Peyer's patch (tissue), 4 donors: ENCODE measurements at places on chromosomes 7 and 10.

GRCh38 chr7:77413861-77414424 lies 2.2 kb downstream of the GSAP start:
- no peak for DNase-seq
- H3K36me3 ChIP-seq = no peaks in the 10 kb centered on the region
- no peak overlapping the region for H3K4me3 ChIP-seq
- no peak overlapping the region for H3K27ac ChIP-seq
- H3K27me3 ChIP-seq = no peaks in the 10 kb centered on the region

GRCh38 chr7:124536156-124536762 lies 229.3 kb downstream of the GPR37 start:
- H3K4me1 ChIP-seq = no peaks in the 10 kb centered on the region
- no peak overlapping the region for H3K27ac ChIP-seq
- H3K36me3 ChIP-seq = no peaks in the 10 kb centered on the region
- H3K27me3 ChIP-seq = no peaks in the 10 kb centered on the region
- H3K4me3 ChIP-seq = no peak overlapping the region

DNA sequence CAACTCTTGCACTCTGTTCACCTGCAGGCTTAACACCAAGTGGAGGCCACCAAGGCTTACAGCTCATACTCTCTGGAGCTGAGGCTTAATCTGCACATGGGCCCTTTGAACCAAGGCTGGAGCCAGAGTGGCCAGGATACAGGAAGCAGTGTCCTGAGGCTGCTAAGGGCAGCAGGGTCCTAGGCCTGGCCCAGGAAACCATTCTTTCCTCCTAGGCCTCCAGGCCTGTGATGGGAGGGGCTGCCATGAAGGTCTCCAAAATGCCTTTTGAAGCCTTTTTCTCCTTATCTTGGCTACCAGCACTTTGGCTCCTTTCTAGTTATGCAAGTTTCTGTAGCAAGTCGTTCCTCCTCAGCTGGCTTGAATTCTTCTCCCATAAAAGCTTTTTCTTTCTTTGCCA lies 68.0 kb upstream of the GNAI1 start:
- H3K27ac ChIP-seq = no peak overlapping the region
- no peaks in the 10 kb centered on the region for H3K36me3 ChIP-seq
- no peaks in the 10 kb centered on the region for H3K4me1 ChIP-seq
- no peaks in the 10 kb centered on the region for H3K27me3 ChIP-seq

DNA sequence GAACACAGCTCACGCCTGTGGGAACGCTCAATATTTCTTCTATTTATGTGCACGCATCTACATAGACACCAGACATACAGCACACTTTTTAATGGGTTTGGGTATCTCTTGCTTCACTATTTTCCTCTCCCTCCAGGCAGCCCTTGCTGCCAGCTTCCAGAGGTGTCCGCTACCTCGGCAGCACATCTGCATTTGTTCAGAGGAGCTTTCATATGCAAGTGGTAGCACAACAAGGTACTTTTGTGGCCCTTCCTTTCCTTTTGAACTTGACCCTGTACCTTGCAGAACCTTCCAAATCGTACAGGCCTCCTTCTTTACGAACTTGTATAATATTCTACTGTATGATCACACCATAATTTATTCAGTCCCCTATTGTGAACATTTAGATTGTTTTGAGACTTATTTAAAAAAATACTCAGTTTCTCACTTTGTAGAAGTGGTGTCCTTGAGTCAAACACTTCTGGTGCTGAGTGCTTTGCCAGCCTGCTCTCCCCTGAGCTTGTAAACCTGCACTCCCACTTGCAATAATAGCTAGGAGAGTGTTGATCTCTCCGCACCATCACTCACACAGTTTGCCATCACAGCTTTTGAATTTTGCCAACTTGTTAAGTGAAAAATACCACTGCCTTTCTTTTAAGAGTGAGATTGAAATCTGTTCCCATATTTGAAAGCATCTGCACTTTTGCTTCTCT lies 106.0 kb upstream of the ZNF32 start:
- H3K27ac ChIP-seq = no peak overlapping the region
- H3K4me1 ChIP-seq = no peaks in the 10 kb centered on the region
- no peaks in the 10 kb centered on the region for H3K36me3 ChIP-seq

DNA sequence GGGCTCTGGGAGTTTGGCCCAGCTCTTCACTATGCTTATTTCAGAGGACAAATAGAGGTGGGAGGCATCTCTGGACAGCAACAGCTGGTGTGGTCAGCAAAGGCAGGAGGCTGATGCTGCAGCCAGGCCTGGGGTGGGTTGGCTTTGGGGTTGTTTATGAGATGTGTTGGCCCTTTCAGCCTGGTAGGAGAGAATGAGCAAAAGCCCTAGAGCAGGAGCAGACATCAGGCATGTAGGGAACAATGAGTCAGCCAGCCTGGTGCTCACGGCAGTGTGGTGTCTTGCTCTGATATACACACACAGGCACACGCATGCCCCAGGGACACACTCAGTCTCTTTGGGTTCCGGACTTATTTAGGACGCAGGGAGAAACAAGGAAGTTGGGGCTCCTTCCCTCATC lies 157.1 kb downstream of the PRKCQ start:
- H3K27me3 ChIP-seq = no peaks in the 10 kb centered on the region
- no peak overlapping the region for H3K27ac ChIP-seq
- no peak overlapping the region for H3K4me3 ChIP-seq
- no peak for DNase-seq
- no peaks in the 10 kb centered on the region for H3K36me3 ChIP-seq

DNA sequence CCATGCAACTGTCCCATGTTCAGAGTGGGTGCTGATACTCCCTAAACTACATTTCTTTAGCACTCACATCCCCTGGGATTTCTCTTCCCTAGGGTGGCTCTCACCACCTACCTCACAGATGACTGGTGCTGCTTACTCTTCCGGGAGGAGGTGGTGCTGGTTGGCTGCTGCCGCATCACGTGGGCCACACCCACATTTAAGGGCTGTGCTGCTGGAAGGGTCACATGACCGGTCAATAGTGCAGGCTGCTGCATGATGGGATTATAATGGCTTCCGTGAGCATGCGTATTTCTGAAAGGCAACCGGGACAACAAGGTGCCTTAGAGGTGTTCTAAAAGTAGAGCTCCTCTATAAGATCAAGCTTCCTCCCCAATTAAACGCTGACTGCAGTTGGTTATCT lies 76.8 kb downstream of the CLEC2L start:
- no peak for DNase-seq
- no peak overlapping the region for H3K4me3 ChIP-seq
- no peaks in the 10 kb centered on the region for H3K4me1 ChIP-seq
- H3K27ac ChIP-seq = no peak overlapping the region

- H3K36me3 ChIP-seq = peaks cover 9% of the 10 kb centered on the region
- no peak for DNase-seq
- no peak overlapping the region for H3K4me3 ChIP-seq
- H3K27ac ChIP-seq = no peak overlapping the region
- no peaks in the 10 kb centered on the region for H3K27me3 ChIP-seq
Measured at GRCh38 chr7:50589364-50589763, 24.2 kb upstream of the DDC start.

DNA sequence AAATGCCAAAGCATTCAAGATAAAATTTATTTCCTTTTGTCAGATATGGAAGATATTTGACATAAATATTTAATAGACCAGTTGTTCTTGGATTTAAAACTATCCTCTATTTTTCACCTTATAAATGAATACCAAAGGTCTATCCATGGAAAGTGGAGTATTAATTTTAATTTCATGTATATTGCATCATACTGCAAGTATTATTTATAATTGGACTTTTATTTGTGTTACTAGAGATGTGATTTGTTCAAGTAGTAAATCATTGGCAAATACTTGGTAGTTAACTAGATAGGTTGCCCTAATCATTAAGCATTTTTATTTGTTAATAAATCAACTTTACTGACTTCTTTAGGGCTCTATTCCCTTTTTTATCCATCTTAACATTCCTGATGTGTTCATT lies 98.1 kb downstream of the CDC14C start:
- H3K4me1 ChIP-seq = no peaks in the 10 kb centered on the region
- H3K27me3 ChIP-seq = no peaks in the 10 kb centered on the region
- H3K4me3 ChIP-seq = no peak overlapping the region
- DNase-seq = no peak
- H3K27ac ChIP-seq = no peak overlapping the region
- no peaks in the 10 kb centered on the region for H3K36me3 ChIP-seq

DNA sequence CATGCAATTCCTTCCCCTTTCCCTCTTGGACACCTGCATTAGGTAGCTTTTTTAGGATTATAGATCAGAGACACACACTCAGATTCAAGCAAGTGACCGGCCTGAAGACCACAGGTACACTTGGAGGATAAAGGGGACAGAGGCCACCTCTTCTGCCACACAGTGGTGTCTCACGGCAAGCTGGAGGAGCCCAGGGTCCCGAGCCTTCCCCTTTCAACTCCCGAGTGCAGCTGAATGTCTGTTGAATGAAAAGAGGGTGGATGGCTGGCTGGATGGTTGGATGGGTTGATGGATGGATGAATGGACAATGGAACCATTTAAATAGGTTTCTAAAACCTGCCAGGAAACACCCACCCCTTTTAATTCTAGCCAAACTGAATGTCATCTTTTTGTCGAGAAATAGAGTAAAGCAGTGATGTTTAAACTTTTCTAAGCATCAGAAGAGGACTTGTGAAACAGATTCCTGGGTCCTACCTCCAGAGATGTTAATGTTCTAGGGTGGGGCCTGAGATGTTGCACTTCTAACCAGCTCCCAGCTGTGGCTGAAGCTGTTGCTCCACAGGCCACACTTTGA lies 49.2 kb upstream of the ZMIZ1 start:
- no peak overlapping the region for H3K4me3 ChIP-seq
- H3K36me3 ChIP-seq = no peaks in the 10 kb centered on the region
- no peaks in the 10 kb centered on the region for H3K27me3 ChIP-seq
- DNase-seq = no peak
- no peaks in the 10 kb centered on the region for H3K4me1 ChIP-seq
- H3K27ac ChIP-seq = no peak overlapping the region

DNA sequence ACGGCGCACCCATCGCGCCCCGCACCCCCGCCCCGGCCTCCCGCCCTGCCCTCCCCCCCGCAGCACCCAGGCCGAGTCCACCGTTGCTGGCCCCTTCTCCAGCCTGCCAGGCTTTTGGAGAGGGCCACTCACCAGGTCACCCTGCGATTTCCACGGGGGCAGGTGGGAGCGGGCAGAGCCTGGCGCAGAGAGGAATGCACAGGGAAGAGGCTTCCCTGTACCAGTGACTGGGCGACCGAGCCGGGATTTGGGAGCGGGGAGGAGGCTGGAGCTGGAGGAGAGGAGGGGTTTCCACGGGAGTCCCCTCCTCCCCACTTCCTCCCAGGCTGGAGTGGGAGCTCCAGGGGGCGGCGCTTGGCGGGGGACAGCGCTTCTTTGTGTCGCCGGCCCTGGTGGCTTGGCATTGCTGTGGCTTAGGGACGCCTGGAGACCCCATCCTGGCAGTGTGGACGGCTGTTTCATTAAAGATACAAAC lies 19.3 kb downstream of the TCAF1 start:
- no peaks in the 10 kb centered on the region for H3K27me3 ChIP-seq
- H3K4me1 ChIP-seq = no peaks in the 10 kb centered on the region
- peak overlapping the region; percentile 25 for H3K4me3 ChIP-seq
- peak overlapping the region; percentile 50 for H3K27ac ChIP-seq
- H3K36me3 ChIP-seq = no peaks in the 10 kb centered on the region
- peak; percentile 61 for DNase-seq

- H3K27ac ChIP-seq = no peak overlapping the region
- no peaks in the 10 kb centered on the region for H3K27me3 ChIP-seq
- H3K4me1 ChIP-seq = no peaks in the 10 kb centered on the region
- DNase-seq = no peak
- no peaks in the 10 kb centered on the region for H3K36me3 ChIP-seq
Measured at GRCh38 chr7:155317114-155317434, 19.4 kb downstream of the INSIG1 start.

GRCh38 chr10:133096616-133097269 lies 9.0 kb downstream of the ADGRA1 start:
- no peak overlapping the region for H3K27ac ChIP-seq
- no peak overlapping the region for H3K4me3 ChIP-seq
- H3K36me3 ChIP-seq = no peaks in the 10 kb centered on the region
- no peak for DNase-seq

GRCh38 chr7:604001-604883 lies 84.6 kb upstream of the PDGFA start:
- H3K4me3 ChIP-seq = peak overlapping the region; percentile 32
- H3K27ac ChIP-seq = peak overlapping the region; percentile 92
- no peaks in the 10 kb centered on the region for H3K27me3 ChIP-seq

GRCh38 chr7:84017651-84018050 lies 176.9 kb downstream of the SEMA3A start:
- H3K27me3 ChIP-seq = no peaks in the 10 kb centered on the region
- no peaks in the 10 kb centered on the region for H3K36me3 ChIP-seq
- DNase-seq = no peak
- H3K4me3 ChIP-seq = no peak overlapping the region

GRCh38 chr7:55053651-55054571 lies 35.1 kb downstream of the EGFR start:
- no peak overlapping the region for H3K27ac ChIP-seq
- no peaks in the 10 kb centered on the region for H3K4me1 ChIP-seq
- no peak for DNase-seq
- H3K4me3 ChIP-seq = no peak overlapping the region

GRCh38 chr7:12909483-12909882 lies 222.1 kb downstream of the ARL4A start:
- H3K27me3 ChIP-seq = no peaks in the 10 kb centered on the region
- DNase-seq = no peak
- H3K4me1 ChIP-seq = no peaks in the 10 kb centered on the region
- no peaks in the 10 kb centered on the region for H3K36me3 ChIP-seq
- no peak overlapping the region for H3K27ac ChIP-seq
- no peak overlapping the region for H3K4me3 ChIP-seq

DNA sequence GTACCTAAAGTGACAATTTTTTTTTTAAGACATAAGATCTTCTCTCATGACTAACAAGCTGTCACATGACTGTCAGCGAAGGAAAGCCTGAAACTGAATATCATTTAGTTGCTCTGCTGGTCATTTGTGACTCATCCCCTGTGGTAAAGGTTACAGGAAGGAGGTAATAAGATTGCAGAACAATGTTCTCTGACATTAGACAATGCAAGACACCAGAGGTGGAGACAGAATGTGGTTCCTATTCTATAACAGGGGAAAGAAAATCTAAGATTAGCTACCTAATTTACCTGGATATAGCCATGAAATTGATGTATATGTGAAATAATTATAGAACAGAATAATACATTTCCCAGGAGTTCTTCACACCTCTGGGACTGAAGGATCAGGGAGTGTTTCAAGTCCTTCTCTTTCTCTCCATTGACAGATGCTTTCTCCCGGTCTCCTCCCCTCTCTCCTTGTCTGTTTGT lies 47.7 kb downstream of the LRGUK start:
- no peak overlapping the region for H3K4me3 ChIP-seq
- H3K27ac ChIP-seq = no peak overlapping the region
- H3K4me1 ChIP-seq = no peaks in the 10 kb centered on the region
- H3K36me3 ChIP-seq = no peaks in the 10 kb centered on the region
- H3K27me3 ChIP-seq = no peaks in the 10 kb centered on the region
